ENCODE measurements at places on chromosomes 7 and 10.

DNA sequence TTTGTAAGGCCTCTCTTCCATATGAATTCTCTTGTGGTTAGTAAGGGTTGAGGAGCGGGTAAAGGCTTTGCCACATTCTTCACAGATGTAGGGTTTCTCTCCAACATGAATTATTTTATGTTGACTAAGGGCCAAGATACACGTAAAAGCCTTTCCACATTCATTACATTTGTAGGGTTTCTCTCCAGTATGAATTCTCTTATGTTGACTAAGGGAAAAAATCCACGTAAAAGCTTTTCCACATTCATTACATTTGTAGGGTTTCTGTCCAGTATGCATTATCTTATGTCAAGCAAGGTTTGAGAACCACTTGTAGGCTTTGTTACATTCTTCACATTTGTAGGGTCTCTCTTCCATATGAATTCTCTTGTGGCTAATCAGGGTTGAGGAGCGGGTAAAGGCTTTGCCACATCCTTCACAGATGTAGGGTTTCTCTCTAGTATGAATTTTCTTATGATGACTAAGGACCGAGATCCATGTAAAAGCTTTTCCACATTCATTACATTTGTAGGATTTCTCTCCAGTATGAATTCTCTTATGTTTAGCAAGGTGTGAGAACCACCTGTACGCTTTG is 493.0 kb downstream of the ZNF479 start:
- DNase-seq = no peak

- peak; percentile 42 for DNase-seq
Measured at GRCh38 chr10:38025283-38025682, 14.8 kb downstream of the ZNF33A start.

GRCh38 chr10:75304313-75304712 is 68.6 kb upstream of the COMTD1 start:
- DNase-seq = no peak

GRCh38 chr7:70694971-70695794 is 436.8 kb upstream of the GALNT17 start:
- no peak for DNase-seq

DNA sequence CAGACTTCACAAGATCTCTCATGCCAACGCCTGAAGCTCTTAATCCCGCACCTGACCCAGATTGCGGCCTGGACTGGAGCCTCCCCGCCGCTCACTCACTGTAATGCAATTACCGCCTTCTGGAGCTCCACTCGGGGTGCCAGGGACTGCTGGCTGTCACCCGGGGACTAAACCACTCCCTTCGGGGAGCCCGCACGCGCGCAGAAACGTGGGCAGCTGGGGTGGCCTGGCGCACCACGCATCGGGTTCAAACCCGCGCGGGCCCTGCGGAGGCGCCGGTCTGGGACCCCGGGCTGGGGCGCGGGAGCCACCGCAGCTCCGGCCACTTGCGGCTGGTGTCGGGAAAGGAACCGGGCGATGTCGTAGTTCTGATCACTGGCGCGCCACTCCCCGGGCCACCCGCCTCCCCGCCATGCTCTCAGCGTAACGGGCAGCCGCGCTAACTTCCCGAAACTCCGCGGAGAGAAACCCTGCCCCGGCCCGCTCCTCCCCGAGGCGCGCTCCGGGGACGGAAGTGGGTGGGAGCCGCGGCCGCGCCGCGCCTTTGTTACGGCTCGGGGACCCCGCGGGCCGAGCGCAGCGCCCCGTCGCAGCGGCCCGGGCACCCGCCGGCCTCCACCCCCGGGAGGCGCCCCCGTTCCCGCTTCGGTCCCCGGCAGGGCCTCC is 100.3 kb upstream of the SVIL start:
- DNase-seq = peak; percentile 85

DNA sequence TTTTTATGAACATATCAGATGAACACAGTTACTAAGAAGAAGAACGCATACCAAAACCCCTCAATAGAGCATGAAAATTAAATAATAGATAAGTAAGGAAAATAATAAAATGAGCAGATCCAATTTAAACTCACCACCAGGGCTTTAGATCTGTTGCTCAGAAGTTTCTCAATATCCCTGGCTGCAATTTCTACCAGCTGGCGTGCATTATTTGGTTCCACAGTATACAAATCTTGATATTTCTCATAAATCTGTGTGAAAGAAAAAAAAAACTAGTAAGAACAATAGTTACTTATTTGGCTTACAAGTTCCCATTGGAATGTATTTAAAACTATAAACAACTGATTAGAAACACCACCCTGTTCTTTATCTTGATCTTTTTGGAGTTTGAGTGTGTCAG is 108.6 kb downstream of the CACNA2D1 start:
- DNase-seq = no peak

DNA sequence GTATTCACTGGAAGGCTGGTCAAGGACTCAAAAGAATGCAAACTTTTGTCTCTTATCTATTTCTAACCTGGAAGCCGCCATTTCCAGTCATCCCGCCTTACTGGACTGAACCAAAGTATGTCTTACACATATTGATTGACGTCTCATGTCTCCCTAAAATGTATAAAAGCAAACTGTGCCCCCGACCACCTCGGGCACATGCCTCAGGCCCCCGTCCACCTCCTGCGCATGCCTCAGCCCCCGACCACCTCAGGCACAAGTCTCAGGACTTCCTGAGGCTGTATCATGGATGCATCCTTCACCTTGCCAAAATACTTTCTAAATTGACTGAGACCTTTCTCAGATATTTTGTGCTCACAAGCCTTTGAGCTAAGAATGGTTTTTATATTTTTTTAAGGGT is 148.6 kb downstream of the PTPRN2 start:
- DNase-seq = no peak

Data from inflammatory macrophage treated with lipopolysaccharide for 4 hours (primary cell).